Choroid plexus epithelial cell (primary cell): ENCODE measurements at places on chromosomes 6 and 20.
A peak's percentile ranks its signal among the peaks of the same experiment; 100 is the strongest.

- no peak for DNase-seq
Measured at GRCh38 chr20:59988141-59988540, 29.9 kb downstream of the CDH26 start.

DNA sequence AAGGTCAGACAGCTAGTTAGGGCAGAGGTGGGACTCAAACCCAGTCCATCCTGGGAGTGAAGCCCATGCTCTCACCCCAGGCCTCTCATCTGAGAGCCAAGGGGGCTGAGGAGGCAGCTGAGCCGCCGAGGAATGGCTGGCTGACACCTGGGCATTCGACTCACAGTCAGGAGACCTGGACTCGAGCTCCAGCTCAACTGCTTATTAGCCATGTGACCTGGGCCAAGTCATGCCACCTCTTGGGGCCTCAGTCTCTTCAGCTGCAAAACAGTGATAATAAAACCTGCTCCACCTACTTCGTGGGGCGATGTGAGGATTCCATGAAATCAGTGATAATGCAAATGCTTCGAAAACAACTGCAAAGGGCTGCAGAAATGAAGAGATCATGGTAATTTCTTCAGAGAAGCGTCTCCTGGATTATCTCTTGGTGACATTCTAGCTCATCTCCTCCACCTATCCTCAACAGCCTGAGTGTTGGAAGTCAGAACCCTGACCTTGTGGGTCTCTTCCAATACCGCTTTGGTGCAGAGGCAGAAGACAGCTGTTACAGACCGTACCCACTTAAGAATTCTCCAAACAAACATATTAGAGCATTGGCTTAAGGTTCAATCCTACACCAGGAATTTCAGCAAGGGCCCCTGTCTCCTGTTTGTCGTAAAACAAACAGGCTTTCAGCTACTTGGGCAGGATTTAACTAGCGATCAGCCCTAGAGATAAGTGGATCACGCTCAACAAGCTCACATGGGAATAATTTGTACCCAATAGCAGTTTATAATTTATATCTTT, 60.0 kb upstream of the PIM1 start:
- no peak for DNase-seq

DNA sequence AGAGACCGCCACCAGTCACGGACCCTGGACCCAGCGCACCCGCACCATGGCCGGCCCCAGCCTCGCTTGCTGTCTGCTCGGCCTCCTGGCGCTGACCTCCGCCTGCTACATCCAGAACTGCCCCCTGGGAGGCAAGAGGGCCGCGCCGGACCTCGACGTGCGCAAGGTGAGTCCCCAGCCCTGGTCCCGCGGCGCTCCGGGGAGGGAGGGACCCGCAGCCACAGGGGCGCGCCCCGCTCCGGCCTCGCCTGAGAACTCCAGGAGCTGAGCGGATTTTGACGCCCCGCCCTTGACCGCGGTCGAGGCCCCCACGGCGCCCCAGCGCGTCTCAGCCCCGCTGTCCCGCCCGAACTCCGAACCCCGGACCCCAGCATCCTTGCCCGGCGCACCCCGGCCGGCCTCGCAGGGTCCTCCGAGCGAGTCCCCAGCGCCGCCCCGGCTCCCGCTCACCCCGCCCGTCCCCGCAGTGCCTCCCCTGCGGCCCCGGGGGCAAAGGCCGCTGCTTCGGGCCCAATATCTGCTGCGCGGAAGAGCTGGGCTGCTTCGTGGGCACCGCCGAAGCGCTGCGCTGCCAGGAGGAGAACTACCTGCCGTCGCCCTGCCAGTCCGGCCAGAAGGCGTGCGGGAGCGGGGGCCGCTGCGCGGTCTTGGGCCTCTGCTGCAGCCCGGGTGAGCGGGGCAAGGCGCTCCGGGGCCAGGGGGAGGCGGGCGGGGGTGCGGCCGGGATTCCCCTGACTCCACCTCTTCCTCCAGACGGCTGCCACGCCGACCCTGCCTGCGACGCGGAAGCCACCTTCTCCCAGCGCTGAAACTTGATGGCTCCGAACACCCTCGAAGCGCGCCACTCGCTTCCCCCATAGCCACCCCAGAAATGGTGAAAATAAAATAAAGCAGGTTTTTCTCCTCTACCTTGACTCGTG, at the start of gene OXT:
OXT (plus strand) TSS at position 11 of the 920 bp plus-strand sequence; CDS start at position 47, 36 bp downstream.
- DNase-seq = no peak

- DNase-seq = peak; percentile 84
Measured at GRCh38 chr6:91304521-91304920, 717.6 kb upstream of the MAP3K7 start.

- peak; percentile 71 for DNase-seq
Measured at GRCh38 chr20:10565922-10566897, 107.6 kb downstream of the JAG1 start.

DNA sequence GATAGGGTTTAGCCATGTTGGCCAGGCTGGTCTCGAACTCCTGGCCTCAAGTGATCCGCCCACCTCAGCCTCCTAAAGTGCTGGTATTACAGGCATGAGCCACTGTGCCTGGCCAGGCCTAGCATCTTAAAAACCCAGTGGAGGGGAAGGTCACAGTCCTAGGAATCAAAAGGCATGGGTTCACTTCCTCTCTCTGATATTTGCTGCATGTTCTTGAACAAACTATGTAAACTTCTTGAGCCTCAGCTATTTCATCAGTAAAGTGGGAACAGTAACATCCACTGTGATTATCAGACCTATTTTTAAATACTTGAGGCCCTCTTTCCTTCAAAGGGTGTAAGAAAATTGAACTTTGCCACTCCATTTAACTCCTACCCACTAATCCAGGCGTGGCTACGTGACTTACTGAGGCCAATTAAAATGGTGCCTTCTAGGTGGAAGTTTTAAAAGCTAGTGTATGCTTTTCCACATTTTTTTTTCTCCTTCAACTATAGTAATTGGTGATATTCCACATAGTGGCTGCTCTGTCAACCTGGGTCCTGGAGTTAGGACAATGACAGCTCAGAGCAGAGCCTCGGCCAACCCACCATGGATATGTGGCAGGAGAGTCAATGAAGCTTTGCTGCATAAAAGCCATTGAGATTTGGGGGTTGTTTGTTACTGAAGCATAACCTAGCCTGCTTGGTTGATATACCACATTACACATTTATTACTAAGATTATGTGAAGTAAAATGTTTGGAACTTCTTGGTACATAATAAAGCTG, 32.2 kb upstream of the IER3 start:
- DNase-seq = no peak

GRCh38 chr6:76416821-76417605, 344.6 kb upstream of the IMPG1 start:
- DNase-seq = no peak

GRCh38 chr6:7431313-7431673, 41.7 kb downstream of the RIOK1 start:
- no peak for DNase-seq

GRCh38 chr20:13344671-13345070, 123.6 kb downstream of the ISM1 start:
- DNase-seq = no peak

DNA sequence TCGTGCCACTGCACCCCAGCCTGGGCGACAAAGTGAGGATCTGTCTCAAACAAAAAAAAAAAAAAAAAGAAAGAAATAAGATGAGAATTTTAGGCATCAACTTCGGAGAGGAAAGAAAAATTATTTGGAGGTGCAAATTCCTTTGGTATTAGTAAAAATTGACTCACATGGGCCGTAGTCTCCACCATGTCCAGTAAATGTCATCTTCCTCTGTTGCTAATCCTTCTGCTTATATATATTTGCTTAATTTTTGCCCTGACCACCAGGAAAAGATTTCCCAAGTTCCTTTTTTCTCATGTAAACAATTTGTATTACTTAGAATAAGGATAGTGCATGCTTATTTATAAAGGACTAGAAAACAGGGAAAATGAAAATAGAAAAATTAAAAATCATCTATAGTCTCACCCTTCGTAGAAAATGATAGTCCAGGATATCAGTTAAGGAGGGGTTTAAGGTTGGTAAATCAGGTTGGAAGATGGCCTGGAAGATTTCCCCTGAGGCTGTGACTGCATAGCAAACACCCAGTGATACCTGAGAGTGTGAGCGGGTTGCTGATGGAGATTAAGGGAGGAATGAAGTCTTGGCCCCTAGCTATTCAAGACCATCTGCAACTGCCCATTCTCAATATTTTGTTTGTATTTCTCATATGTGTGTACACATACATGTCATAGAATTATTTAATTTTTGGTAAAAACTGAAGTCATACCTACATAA, 240.8 kb downstream of the ZNF217 start:
- DNase-seq = no peak

- peak; percentile 13 for DNase-seq
Measured at GRCh38 chr20:24455081-24455480, 14.3 kb upstream of the SYNDIG1 start.

DNA sequence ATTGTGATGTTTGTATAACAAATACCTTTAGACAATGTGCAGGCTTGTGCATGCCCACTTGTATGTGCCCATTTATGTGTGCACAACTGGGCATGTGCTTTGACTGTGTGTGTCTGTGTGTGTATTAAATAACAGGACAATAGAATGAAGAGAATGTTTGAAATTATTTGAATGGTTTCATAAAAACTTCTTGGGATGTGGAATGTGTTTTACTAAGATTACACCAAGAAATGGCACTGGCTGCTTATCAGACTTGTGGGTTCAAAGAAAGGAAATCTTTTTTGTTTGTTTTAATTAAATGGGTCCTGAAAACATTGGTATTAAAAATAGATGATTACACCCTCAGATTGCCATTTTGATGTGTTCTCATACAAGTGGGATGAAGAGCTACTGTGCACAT, 191.6 kb upstream of the CCN2 start:
- peak; percentile 36 for DNase-seq

DNA sequence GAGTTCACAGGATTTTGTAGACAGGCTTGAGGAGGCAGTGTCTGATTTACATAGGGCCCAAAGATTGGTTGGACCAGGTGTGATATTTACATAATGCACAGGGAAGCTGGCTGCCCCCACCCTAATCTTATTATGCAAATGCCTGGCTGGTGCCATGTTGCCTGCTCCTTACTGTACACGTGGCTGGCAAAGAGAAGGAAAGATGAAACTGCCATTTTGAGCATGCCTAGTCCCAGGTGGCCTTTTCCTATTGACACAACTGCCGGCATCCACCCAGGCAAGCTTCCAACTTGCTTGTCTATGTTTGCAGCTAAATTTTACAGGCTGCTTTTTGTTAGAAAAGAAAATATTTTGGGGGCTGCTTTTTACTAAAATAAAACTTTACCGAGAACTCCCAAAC, 174.6 kb downstream of the LMBRD1 start:
- no peak for DNase-seq

DNA sequence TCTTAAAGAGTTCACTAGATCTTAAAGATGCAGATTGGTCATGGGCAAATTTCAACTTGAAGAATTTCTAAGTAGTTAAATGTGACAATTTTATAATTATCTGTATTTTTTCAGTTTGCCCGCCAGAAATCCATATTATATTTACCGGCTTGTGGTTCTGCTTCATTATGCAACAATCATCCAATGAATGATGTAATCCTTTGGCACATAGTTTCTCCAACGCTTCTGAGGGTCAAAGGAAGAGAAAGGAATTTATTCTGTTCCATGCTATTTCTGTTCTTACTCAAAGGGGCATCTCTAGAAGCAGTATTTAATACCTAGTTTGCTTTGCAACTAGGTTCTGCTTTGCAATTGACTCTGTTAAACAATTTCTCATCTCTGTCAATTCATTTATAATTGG, 359.3 kb upstream of the PLCB4 start:
- peak; percentile 31 for DNase-seq

DNA sequence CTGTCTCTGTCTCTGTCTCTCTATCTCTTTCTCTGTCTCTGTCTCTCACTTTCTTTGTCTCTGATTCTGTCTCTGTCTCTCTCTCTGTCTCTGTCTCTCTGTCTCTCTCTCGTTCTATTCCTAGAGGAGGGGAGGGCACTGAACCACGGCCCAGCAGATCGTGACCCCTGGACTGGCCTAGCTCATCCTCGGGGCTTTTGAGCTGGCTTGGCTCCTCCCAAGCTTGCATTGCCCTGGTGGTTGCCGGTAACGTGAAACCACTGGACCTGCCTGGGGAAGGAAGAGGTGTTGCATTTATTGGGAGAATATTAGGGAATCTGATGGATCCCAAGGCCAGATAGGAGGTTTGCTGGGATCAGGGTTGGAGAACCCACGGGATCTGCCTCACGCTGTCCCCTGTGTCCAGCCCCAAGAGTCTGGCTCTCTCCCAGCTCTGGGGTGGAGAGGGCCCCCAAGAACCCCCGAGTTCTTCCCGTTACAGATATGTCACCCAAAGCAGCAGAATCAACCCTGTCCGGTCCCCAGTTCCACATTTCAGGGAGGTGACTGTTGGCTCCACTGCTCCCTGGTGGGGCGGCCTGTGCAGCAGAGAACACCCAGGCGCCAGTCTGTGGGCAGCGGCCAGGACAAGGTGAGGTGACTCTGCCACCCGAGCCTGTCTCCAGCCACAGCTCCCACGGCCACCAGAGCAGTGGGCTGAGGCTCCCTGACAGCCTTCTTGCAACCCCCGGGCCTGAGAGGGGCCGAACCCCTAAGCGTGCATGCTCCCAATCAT, 228.3 kb downstream of the TTLL2 start:
- no peak for DNase-seq

- no peak for DNase-seq
Measured at GRCh38 chr20:51759769-51760510, 8.2 kb downstream of the ATP9A start.

GRCh38 chr6:67952948-67953347, 682.1 kb upstream of the ADGRB3 start:
- DNase-seq = peak; percentile 20

DNA sequence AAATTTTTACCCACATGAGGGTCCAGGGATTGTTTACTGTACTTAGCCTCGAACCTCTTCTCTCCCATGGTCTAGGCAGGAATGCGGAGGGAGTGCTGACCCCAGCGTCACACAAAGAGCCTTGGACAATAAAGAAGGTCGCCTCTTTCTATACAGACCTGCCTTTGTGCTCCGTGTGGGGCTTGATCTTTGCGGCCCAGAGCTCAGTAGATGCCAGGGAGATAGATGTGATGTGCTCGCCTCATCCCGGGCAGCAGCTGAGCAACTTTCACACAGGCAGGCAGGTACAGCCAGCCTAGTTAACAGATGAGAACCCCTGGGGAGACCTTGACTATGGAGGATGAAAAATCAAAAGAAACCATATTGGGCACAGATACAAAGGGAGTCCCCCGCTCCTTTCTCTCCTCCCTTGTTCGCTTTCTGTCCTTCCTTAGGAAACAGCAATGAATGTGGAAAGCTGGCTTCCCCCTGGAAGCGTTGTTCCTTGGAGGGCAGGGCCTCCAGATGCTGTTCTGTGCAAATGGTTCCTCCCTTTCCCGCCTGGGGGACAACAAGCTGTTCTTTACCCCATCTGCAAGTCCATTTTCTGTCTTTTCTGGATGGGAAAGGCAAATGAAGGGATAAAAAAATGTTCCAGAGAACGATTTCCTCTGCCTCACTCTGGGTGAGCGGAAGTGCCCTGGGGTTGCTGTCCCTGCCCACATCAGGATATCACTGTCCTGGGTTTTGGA, 128.3 kb downstream of the OLIG3 start:
- DNase-seq = no peak
